C1 segment of cervical spinal cord (tissue), 14 donors: ENCODE measurements at places on chromosomes 5 and 9.

DNA sequence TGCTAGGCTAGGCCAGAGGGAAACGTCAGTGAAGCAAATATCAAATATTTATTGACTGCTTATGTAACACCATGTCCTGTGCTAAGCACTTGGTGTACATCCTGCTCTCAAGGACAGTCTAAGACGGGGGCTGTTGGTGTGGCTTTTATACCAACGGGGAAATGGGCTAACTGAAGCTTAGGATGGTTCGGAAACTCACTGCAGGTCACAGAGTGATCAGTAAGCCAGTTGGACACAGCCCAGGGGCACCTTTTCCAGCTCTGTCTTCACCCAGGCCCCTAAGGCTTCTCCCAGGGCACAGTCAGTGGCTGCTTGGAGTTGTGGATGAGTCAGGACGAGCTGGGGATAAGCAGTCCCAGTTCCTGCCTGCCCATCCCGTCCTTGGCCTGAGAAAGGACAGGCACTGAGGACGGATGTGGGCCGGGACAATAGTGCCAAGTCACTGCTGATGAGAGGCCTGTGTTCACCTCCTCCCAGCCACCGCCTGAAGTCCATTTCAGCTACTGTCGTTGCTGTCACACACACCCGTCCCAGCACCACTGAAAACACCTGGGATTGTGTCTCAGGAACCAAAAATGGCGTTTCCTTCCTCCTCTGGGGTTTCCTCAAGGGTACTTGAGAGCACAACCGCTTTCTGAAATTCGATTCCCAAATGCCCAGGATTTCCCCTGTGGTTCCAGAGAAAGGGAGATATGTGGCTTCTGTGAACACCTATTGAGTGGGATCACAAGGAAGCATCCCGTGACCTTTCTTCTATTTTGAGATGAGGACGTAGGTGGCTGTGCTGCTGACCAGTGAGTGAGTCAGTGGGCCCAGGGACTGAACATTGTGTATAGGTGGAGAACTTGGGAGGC is 17.5 kb upstream of the SPRY4 start:
- no peak for DNase-seq

- no peak for DNase-seq
Observed at GRCh38 chr5:118405650-118406061, 582.7 kb downstream of the DTWD2 start.

GRCh38 chr9:90697808-90698207 is 55.2 kb upstream of the DIRAS2 start:
- DNase-seq: no peak

DNA sequence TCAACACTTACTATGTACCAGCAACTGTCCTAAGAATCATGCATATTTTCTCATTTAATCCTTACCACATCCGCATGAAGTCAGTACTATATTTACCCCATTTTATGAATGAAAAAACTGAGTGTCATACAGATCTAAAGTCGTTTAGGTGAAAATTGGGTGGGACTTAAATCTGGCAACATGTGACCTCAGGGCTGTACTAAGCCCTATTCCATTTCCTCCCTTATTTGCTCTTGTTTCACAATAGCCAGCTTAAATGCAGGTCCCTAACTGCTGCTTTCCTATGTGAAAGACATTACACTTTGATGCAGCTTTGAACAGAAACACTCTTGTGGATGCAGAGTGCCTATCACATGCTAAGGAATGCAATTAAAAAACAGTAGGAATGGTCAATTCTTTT is 2.5 kb upstream of the RAB14 start:
- DNase-seq: no peak

DNA sequence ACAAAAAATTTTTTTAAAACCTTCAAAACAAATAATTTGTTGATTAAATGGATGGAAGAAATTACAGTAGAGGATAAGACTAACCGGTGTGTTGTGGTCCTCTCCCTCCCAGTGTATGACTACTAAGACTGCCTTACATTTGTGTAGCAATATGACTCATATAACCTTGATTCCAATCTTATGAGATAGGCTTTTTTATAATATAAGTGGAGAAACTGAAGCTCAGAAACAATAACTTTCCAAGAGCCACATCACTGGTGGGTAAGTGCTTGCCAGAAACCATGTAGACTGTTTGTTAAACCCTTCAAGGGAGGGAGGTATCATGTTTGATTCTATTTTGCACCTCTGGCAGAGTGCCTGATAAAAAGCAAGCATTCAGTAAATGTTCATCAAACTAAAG is 47.5 kb downstream of the NLN start:
- DNase-seq: no peak
